Psoas muscle (tissue), 8 donors: ENCODE measurements at places on chromosomes 1 and 21. TPM values are rescaled to one million over a fixed set of nuclear protein-coding genes. Genes with fewer than 3 reads are reported as not detected.

CHRNB2 gene
- total RNA-seq, result not detected

VPS26C gene
- 42.1 TPM for total RNA-seq

GBP1 gene
- 4.1 TPM for total RNA-seq

OVAAL gene
- not detected for total RNA-seq

DNA sequence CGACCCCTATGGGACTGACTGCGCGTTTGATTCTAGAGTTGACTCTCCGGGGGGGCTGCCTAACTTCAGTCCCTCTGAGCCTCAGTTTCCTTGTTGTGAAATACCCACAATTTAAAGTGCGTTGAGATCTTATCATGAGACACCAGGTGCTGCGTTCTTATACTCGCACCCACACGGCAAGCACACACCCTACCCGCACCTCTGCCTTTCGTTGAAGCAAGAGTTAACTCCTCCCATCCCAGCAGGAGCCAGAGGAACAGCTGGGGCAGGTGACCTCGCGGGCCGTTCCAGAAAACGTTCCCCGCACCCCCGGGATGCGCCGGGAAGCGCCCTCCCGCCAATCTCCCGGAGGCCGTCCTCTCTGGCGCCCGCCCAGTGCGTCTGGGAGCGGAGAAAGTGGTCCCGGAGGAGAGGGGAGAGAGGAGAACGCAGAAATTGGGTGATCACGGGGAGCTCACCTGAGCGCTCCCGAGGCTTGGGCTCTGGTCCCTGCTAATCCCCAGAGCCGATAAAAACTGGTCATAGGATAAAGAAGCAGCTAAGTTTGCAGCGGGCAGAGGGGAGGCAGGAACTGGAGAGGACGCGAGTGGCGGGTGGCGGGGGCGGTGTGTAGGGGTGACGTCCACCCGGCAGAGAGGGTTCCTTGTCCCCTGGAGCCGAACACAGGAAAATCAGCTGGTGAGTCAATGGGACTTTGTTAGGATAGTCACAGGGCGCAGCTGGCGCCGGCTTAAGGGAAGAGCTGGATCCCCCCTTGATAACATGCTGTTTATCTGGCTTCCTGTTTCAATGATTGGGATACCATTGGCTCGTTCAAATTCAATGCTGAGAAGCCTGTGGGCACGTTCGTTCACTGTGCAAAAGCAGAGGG, 869 bp downstream of the NAV1 start:
- DNase-seq, result peak; percentile 71
- peaks cover 63% of the 10 kb centered on the region for H3K27me3 ChIP-seq
- H3K36me3 ChIP-seq, result no peaks in the 10 kb centered on the region

- DNase-seq, result peak; percentile 67
- H3K27ac ChIP-seq, result no peak overlapping the region
- H3K4me1 ChIP-seq, result peaks cover 6% of the 10 kb centered on the region
- H3K27me3 ChIP-seq, result no peaks in the 10 kb centered on the region
- H3K4me3 ChIP-seq, result no peak overlapping the region
- no peaks in the 10 kb centered on the region for H3K36me3 ChIP-seq
Measured at GRCh38 chr1:15786581-15786980, 20.9 kb downstream of the UQCRHL start.

DNA sequence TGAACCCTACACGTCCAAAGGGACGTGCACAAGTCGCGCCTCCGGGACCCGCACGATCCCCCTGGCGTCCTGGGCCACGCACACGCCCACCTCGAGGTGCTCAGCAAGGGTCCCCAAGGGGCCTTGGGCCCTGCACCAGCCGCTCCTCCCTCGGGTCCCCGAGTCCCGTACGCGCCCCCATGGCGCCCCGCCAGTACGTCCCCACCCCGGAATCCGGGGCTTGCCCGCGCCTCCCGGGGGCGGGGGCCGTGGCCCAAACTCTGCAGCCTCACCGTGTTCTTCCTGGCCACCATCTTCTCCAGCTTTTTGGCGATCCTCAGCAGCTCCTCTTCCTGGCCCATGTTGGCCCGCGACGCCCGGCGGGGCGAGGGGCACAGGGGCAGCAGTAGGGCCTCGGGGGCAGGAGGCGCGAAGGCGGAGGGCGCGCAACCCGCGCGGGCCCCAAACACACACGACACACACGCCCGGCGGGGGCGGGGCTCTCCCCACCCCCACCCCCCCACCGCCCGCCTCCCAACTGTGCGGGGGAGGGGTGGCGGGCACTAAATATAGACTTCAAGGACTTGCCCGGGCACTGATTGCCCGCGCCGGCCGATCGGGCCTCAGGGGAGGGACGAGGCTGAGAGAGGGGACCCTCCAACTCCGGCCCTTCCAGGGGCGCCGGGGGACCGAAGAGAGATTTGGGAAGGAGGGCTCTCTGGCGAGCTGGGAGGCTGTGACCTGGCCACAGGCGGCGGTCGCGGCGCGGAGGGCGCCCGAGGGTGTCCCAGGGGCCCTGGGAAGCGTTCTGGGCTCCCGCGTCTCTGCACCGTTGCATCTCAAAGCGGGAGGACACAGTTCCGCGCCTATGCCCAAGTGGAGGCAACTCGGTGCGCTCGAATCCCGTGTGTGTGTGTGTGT, at the start of gene TCEA3:
TSS of gene TCEA3 (minus strand) at position 456 of the 900 bp plus-strand sequence. CDS start at position 341, 115 bp downstream.
- peak; percentile 85 for DNase-seq
- no peaks in the 10 kb centered on the region for H3K27me3 ChIP-seq
- H3K4me1 ChIP-seq, result peaks cover 34% of the 10 kb centered on the region
- peak within 1 kb of the TSS; percentile 92 for H3K27ac ChIP-seq
